ENCODE measurements at places on chromosomes 3 and 15.

DNA sequence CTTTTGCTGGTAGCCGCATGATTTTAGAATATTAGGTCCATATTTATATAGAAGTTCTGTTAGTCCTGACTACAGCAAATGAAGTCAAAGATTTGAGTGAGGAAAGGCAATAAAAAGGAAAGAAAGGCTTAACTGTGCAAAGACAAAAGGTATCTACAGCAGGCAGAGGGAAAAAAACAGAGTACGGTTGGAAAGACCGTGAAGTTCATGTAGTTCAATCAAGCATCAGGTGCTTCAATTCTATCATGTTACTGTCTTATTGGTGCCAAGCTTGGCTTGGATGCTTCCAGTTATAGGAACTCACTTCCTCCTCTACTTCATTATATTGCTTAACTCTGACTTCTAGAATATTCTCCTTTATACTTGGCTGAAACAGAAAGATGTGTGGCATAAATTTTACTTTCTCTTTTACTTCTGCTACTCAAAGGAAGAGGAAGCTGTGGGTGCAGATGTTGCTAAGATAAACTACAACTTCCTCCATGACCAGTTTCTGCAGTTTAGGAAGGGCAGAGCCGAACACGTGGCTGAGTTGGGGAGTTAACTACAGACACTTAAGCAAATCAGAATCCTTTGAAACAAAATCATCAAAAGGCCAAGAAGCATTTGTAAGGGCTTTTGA lies 72.6 kb upstream of the ZBED2 start:
- DNase-seq = peak; percentile 44

DNA sequence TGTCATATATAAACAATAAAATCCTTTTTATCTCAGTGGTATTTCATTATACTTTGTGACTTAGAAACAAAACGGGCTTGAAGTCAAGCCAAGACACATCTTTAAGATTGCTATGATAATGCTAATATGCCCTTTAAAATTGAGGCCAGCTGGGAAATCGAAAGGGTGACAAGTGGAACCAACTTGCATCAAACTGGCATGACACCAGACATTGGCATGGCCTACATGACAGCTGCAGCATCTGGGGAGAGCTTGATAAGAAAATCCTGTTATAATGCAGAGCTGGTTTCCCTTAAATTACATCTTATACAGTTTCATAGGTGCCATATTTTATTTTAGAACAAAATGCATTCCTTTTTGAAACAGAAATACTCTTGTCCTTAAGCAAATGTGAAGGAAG lies 325.2 kb downstream of the ZBBX start:
- no peak for DNase-seq

DNA sequence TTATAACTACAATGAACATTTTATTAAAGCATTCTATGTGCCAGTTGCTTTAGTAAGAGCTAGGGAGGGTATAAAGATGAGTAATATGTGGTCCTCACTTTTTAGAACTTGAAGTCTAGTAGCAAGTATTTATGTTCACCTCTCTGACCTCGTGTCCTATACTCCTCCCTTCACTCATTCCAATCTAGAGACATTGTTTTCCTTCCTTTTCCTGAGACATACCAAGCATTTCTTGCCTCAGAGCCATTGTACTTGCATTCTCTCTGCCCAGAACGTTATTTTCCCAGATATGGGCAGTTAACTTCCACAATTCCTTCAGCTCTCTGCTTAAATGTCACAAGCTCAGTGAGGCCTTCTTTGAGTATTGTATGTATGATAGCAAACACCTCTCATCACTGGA lies 408.6 kb downstream of the PDCD6IP start:
- peak; percentile 90 for DNase-seq

DNA sequence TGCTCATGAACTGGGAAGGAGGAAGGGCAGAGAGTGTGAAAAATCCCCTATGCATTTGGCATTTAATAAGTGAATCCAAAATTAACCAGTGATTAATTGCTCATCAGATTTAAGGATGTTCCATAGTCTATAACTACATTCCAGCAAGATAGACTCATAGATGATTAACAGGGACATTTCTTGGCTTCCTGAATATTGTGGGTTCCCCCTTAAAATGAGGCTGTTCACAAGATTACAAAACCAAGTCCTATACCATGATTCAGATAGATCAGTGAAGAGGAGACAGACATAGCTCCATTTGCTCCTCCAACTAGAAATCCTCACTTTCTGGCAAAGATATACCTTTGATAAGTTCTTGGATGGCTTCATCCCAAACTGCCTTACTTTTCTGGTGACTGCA lies 15.4 kb downstream of the RASGRP1 start:
- DNase-seq = no peak

- DNase-seq = no peak
Measured at GRCh38 chr15:48850648-48851047, 27.3 kb upstream of the EID1 start.

DNA sequence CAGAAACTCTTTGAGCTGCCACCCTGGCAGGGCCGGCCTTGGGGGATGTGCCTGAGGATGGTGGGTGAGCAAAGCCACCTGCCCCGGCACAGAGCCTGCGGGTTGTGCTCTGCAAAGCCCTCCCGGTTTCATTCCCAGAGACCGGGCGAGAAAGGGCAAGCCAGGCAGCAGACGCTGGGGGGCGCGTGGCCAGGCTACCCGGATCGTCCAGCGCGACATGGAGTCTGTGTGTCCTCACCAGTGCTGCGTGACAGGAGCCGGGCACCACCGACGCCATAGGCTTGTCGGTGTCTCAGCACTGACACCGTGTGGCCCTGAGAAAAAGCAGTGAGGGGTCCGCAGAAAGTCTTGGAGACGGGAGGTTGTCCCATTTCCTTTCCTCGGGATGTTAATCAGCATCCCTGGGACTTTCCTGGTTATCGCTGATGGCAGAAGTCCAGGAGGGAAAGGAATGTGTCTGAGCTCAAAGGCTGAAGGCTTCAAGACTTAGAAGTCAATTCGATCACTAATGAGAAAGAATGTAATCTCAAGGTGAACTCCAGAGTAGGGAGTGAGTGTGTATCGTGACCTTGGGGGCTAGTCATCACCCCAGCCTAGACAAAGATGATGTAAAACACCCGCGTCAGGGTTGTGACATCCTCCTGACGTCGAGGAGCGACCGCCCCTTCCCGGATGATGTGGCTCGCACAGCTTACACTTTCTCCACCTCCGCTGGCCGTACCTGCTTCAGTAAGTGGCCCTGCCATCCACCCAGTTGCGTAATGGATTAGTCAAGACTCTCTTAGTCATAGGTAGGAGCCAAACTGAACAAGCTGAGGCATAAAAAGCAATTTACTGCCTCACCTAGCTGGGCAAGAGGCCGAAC lies 36.3 kb upstream of the PLA2G4E start:
- DNase-seq = peak; percentile 97

- DNase-seq = no peak
Measured at GRCh38 chr15:56128081-56128480, 115.6 kb downstream of the RFX7 start.

DNA sequence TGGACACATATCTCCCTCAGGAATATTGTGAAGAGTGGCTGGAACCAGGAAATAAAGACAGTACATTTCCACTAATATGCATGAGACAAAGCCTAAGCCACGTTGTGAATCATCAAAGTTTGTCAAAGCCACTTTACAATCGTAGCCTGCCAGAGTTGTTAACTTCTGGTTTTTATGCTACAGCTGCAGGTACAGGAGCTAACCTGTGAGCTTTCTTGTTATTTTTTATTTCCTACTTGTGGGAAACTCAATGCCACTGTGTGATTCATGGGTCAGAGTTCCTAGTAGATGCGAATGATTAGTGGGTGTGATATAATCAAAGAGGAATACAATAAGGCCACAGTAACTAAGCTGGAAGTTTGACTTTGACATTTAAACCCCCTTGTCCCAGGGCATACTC lies 44.4 kb upstream of the TEX9 start:
- DNase-seq = peak; percentile 30

Measured in renal cortical epithelial cell (primary cell).